ENCODE measurements at places on chromosomes 5 and 9. TPM values are rescaled to one million over a fixed set of nuclear protein-coding genes. Genes with fewer than 3 reads are reported as not detected.
A peak's percentile ranks its signal among the peaks of the same experiment; 100 is the strongest.

- no peak for DNase-seq
Observed at GRCh38 chr9:3902631-3903030, 376.8 kb upstream of the RFX3 start.

- no peak for DNase-seq
Observed at GRCh38 chr9:82302968-82303655, 314.5 kb downstream of the SPATA31D1 start.

- no peak for DNase-seq
Observed at GRCh38 chr9:136880651-136881050, 5.7 kb upstream of the TRAF2 start.

The IL17B gene
- 0.88 TPM for total RNA-seq

DNA sequence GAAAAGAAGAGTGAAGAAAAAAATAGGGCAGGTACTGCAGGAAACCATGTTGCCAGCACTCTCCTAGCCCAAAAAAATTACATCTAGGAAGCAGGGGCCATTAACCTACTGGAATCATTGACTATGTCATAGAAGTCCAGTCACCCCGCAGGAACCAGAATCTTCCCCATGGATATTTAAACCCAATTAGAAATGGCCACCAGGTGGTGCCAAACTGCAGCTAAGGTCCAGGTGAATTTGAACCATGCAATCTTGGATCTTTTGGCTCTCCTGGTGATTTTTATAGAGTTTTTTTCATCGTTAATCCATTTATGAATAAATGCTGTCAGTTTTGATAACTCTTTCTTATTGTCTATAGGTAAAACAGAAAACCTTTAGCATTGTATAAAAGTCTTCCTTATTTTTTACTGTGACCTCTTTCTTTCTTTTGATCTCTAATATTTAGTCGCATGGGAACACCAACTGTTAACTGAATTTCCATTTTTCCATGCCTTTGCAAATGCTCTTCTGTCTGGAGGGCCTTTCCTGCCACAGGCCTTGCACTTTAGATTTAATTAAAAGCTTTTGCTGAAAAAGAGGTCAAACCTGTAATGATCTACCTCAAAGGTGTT is 147.5 kb upstream of the FGF10 start:
- DNase-seq: peak; percentile 39

DNA sequence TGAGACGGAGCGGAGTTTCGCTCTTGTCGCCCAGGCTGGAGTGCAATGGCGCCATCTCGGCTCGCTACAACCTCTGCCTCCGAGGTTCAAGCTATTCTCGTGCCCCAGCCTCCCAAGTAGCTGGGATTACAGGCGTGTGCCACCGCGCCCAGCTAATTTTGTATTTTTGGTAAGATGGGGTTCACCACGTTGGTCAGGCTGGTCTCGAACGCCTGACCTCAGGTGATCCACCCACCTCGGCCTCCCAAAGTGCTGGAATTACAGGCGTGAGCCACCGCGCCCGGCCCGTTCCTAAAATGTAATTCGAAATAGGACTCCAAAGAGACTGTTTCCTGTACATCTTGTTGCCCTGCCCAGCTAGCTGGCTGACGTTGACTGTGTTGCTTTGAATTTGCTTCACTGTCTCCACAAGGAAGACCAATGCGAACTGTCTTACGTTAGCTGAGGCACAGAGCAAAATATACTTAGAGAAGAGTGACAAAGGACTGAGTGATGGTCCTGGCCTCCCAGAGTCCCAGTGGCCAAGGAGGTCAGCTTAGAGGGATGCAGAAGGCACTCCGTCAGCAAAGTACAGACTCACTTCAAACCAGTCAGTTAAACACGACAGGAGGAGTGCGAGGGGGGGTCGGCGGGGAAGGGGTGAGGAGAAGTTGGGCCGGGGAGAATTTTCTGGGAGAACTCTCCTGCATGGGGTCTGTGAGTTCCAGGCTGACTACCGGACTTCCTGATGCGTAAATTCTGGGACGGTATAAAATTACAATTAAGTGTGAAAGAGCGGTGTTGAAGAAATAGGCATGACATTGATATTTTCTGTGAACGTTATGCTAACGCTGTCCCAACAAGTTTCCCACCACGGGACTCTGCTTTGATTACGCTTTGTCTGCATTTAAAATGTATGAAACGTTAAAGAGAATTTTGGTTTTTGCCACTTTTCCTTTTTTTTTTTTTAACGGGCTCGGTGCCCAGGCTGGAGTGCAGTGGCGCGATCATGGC is 6.8 kb upstream of the TRIM41 start:
- DNase-seq: no peak

GRCh38 chr5:139204196-139204595 is 6.0 kb upstream of the SIL1 start:
- DNase-seq: no peak

DNA sequence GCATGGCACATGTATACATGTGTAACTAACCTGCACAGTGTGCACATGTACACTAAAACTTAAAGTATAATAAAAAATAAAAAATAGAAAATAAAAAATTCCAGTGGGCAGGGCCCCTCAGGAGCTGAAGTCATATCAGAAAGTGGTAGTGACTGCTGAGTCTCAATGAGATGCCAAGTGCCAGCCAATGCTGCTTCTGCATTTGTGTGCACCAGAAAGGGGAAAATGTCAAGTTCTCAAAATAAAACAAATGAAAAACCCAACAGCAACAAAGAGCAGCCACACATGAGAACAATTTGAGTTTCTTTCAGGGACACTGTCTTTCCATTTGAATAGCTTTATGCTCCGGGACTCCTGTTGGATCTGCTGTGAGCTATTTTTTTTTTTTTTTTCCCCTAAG is 117.2 kb upstream of the CCDC112 start:
- no peak for DNase-seq

DNA sequence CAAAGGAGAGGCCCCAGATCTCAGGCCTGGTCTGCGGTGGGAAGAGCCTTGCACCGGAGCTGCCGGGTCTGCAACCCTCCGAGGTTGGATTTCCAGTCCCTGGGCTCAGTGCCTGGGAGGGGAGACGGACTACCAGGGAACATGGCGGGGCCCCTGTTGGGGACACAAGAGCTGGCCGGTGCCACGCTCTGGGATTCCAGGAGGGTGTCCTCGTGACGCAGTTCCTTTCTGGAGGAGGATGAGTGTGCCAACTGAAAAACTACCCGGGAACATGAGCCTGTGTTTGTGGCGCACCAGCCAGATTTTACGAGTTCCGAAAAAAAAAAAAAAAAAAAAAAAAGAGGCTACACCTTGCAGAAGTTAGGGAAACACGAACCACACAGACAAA is 9.0 kb downstream of the NRARP start:
- no peak for DNase-seq

- DNase-seq: no peak
Observed at GRCh38 chr5:110458313-110458712, 268.2 kb downstream of the TMEM232 start.

DNA sequence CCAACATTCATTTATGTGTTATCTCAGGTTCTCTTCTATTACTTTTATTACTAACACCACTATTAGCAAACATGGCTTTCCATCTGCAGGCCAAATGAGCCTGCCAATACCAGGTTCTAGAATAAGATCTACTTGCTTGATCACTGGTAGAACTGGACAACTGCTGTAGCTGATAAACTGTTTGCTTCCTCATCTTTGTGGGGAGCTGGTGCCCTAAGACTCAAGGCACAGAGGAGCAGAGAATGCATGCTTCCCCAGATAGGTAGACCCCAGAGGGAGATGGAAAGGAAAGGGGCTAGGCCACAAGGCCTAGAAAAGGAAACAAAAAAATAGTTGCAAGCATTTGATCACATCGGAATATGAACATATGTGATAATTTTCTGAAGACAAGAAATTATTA is 30.7 kb upstream of the AUH start:
- DNase-seq: no peak

DNA sequence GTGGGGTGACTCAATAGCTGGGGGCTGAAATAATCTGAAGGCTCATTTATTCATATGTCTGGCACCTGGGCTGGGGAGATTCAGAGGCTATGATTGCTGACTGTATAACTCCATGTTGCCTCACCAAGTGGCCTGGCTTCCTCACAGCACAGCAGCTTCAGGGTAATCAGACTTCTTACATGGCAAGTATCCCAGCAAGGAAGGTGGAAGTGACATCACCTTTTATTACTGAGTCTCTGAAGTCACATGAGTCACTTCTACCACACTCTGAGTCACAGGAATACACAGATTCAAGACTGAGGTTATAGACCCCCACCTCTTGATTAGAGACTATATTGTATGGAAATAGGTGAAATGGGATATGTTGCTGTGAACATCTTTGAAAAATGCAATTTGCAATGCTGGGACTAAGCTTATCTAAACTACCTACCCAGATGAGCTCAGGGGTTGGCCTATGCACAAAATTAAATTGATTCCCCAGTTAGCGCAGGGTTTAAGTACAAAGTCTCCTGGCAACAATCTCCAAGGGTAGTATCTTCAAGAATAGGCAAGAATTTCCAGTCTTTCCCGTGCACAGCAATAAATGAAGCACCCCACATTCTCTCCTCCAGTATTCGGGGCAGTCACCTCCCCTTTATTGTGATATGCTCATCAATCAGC is 553.1 kb downstream of the LRRC70 start:
- DNase-seq: no peak

DNA sequence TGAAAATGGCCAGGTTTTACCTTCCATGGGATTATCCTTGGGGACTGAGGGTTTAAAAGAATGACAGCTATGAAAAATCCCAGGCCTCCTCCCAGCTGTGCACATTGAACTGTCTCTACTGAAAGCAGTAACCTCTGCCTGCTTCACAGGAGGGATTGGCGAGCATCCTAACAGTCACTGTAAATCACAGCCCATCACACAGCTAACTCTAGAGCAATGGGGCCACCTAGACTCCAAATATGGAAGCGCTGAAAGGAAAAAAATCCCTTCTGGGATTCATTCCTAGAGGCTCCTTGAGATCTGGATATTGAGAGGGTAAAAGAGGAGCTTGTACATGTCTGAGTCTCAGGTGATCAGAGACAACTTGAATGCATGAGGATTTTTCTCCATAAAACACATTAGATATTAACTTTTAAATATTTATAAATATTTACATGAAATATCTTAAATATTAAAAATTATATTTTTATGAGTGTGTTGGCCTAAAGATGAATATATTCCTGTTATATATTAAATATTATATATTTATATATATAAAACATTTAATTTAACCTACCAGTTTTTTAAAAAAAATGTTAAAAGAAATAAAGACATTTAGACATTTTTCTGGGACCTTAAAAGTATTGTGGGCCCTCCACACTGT is 133.8 kb upstream of the SLC24A2 start:
- DNase-seq: no peak

DNA sequence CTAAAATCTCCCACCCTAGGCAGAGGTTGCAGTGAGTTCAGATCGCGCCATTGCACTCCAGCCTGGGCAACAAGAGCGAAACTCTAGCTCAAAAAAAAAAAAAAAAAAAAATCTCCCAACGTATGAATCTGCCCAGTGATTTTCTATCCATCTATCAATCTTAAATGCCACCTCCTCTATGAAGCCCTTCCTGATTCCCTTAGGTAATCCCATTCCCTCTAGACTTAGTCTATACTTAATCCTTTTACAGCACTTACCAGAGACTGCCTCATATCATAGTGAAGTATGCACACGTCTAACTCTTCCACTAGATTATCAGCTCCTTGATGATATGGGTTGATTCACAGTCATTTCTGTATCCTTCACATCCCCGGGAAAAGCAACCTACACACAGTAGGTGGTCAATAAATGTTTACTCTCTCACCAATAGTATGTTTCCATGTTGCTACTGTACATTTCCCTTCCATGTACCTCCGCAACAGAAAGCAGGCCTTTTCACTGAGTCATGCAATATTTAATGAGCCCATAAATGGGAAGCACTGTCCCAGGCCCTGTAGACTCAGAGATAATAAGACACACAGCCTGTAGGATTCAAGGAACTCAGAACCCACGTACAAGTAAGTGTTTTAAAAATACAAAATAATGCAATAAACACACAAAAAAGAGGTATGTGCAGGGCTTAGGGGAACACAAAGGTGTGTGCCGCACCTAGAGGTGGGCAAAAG is 1.2 kb downstream of the DROSHA start:
- DNase-seq: no peak

DNA sequence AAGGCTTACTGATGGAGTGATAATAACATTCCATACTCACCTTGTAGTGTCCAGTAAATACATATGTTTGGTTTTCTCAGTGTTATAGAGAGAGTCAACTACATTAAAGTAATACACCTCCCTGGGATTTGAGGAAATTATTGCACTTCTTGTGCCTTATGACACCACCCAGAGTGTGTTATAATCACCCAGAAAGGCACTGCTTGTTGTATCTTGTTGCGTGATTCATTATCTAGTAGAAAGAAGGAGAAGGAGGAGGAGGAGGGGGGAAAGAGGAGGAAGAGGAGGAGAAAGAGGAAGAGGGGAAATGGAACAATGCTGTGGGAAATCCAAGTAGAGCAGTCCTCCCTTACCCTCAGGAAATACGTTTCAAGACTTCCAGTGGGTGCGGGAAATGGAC is 661.8 kb upstream of the WWC1 start:
- DNase-seq: no peak

- no peak for DNase-seq
Observed at GRCh38 chr5:95669540-95669939, 13.3 kb downstream of the SPATA9 start.

The CCDC171 gene
- total RNA-seq: 3.2 TPM

DNA sequence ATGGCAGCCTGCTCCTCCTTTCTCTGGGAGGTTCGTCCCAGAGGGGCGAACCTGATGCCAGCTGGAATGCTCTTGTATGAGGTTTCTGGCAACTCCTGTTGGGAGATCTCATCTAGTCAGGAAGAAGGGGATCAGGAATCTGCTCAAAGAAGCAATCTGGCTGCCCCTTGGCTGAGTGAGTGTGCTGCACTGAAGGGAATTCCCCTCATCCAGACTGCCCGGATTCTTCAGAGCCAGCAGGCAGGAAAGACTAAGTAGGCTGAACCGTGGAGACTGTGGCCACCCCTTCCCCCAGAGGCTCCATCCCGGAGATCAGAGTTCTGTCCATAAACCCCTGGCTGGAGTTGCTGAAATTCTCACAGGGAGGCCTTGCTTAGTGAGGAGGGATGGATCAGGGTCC is 476.0 kb downstream of the CSNK1G3 start:
- no peak for DNase-seq

GRCh38 chr5:148268566-148268965 is at the start of gene SPINK13:
Gene SPINK13 (plus strand): TSS chr5:148268794. CDS start chr5:148270073, 1,279 bp downstream.
- DNase-seq: no peak

GRCh38 chr5:94395468-94395867 is 222.9 kb downstream of the KIAA0825 start:
- no peak for DNase-seq

The IFNB1 gene
- total RNA-seq: not detected

- DNase-seq: no peak
Observed at GRCh38 chr9:71136696-71137095, 15.3 kb upstream of the TRPM3 start.

DNA sequence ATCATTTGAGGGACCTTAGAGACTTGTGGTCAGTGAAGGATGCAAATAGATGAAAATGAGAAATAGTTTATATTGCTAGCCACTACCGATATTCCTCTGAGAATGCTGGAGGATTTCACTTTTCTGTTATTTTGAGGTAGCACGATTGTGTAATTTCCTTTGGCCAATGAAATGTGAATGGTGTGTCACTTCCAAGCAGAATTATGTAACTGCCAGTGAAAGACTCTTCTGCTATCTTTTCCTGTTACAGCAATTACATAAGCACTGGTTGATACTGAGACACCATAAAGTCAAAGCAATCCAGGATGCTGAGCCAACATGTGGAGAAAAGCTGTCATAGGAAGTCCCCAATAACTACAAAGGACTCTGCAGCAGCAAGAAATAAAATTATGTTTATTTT is 3.6 kb upstream of the PCDHA2 start:
- DNase-seq: no peak
